ENCODE measurements at places on chromosomes 6 and 20.
A peak's percentile ranks its signal among the peaks of the same experiment; 100 is the strongest.

- DNase-seq, result no peak
These were observed 11.7 kb upstream of the MDGA1 start for GRCh38 chr6:37709250-37709931.

GRCh38 chr6:163984124-163984936 lies 569.8 kb downstream of the QKI start:
- peak; percentile 23 for DNase-seq

GRCh38 chr6:16184129-16184528 lies 54.3 kb upstream of the GMPR start:
- DNase-seq, result no peak

DNA sequence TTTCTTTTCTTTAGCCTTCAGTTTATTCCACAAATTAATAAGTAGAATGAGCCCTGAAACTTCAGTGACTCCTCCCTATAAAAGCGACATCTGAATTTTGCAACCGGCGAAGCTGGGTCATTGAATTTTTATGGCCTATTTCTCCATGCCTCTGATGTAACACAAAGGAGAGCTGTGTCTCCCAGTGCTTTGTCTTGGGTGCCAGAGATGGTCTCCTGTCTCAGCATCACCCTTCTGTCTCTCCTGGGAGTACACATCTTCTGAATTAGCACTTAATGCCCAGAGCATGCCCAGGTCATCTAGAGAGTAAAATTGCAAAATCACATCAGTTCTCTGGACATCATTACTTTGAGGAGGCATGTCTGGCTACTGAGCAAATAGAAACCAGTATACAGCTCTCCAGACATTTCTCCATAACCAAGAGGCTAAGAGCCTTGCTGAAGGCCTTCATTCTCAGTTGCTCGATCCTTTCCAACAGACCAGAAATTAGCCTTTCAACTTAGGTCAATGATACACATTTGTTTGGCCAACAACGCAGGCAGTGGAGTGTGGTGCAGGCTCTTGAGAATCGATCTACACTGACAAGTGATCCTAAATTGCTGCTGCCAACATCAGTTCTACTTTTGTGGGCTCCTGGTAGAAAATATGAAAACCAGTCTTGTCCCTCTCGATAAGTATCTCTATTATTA lies 176.0 kb upstream of the FOXQ1 start:
- DNase-seq, result no peak

DNA sequence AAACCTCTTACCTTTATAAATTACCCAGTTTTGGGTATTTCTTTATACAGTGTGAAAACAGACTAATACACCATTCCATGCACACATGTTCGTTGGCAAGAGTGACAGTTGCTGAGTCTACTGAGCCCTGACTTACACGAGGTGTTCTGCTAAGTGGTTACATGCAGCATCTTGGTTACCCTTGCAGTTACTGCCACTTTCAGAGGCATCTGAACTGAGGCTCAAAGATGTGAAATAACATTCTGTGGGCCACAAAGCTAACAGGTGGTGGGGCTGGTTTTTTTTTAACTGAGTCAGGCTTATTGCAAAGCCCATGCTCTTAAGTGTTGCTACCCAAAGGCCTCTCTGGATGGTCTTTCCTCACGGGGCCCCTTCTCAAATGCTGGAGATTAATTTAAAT lies 54.4 kb upstream of the GTSF1L start:
- no peak for DNase-seq

DNA sequence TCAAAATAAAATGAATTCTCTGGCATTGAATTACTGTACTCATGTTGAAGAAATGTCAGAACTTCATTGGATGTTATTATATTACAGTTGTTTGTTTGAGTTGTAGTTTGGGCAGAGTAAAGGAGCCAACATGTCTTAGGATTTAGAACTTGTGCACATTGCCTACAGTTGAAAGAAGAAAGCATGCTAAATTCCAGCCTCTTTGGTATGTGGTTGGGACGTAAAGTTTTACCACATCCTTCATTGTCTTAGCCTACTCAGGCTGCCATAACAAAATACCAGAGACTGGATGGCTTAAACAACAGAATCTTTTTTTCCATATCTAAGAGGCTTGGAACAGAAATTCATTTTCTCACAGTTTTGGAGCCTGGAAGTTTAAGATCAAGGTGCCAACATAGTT lies 42.4 kb downstream of the HFE start:
- DNase-seq, result no peak

DNA sequence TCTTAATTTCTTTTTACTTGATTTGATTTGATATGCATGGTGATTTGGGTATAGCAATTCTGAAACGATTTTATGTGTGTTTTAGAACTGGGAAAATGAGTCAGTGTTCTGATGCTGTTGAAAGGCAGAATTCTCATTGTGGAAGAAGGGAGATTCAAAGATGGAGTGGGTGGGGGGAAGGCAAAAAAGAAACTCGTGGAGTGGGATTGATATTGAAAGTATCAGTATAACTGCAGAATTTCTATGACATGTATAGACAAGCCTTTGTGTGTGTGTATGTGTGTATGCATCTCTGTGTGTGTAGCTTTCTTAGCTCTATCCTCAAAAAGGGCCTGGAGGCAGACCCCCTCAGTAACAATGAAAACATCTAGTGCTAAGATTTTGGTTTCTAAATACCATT lies 184.3 kb upstream of the OLIG3 start:
- DNase-seq, result no peak

- no peak for DNase-seq
These were observed 97.9 kb downstream of the ANKRD60 start for GRCh38 chr20:58130581-58130980.

- DNase-seq, result no peak
These were observed 16.3 kb downstream of the RAD21L1 start for GRCh38 chr20:1242099-1242498.

DNA sequence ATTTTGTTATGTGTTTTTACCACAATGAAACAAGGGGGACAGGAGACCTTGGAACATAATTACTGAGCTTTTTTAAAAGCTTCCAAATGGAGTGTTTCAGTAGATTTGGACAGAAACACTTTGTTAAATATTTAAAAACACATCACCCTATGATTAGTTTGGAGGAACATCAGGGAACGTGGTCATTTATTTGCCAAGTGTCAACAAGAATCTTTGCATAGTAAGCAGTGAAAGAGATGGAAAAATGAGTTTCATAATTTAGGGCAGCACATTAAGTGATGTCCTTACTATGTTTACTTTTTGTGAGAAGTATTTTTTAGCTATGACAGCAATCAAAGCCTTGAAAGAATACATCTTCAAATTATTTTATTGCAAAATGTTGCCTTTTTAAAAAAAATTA lies 82.6 kb downstream of the PROKR2 start:
- DNase-seq, result no peak

GRCh38 chr6:136429264-136430065 lies 120.8 kb downstream of the MAP7 start:
- DNase-seq, result no peak

DNA sequence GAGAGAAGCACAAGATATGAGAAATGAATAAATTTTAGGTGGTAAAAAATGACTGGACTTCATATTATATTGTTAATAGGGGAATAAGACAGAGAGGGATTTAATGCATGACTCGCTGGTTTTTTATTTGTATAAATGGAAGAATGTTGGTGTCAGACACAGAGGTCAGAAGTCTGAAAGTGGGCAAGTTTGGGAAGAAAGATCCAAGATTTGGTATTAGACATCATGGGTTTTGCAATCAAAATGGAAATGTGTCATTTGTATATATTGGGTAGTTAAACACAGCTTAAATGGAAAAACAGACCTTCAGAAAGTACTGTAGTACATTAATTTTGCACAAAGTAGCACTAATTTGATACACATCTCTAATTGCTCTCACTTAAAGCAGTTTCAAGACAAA lies 96.2 kb downstream of the EYA4 start:
- DNase-seq, result no peak

DNA sequence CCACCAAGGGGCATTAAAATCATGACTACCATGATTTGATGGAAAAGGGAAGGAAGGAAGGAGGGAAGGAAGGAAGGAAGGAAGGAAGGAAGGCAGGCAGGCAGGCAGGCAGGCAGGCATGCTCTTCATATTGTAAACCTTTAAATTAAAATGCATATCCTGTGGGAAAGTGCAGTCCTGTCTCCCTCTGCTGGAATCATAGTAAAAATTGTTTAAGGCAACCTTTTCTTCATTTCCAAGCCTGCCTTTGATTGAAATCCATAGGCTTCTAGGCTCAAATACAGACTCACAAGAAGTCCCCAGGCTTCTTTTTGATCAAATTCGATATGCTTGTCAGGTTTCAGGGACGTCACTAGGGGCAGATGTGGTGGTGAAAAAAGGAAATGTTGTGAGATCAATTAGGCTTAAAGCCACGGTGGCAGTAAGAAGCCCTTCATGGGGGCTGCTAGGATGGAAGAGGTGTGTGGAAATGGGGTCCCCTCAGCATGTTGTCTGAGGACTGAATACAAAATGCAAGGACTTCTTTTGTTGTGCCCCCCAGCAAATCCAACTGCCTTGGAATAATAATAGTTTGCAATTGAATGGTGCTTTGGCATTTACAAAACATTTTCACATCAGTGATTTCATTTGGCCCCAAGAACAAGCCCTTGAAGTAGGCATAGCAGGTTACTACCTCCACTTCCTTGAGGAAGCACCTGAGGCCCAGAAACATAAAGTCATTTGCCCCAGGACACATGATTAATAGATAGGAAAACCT lies 25.6 kb upstream of the GABRR1 start:
- DNase-seq, result peak; percentile 33
